ENCODE measurements at places on chromosomes 5 and 9.

GRCh38 chr5:10118150-10118549 lies 131.5 kb downstream of the ATPSCKMT start:
- DNase-seq: no peak

DNA sequence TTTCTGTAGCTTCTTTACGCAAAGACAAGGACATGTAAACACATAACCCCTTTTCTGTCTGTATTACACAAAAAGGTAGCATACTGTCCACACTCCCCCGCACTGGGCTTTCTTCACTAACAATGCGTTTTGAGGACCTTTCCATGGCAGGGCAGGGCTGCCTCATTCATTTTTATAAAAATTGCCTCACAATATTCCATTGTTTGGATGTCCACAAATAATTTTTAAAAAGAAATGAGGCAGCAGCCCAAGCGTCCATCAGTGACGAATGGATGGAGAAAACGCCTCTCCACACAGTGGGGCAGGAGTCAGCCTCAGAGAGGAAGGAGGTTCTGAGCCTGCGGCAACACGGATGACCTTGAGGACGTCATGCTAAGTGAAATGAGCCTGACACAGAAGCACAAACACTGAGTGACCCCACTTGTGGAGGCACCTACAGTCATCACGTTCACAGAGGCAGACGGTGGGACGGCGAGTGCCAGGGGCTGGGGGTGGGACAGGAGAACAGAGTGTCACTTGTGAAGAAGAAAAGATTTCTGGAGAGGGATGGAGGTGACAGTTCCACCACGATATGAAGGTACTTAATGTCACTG lies 67.8 kb downstream of the RASGEF1C start:
- no peak for DNase-seq

DNA sequence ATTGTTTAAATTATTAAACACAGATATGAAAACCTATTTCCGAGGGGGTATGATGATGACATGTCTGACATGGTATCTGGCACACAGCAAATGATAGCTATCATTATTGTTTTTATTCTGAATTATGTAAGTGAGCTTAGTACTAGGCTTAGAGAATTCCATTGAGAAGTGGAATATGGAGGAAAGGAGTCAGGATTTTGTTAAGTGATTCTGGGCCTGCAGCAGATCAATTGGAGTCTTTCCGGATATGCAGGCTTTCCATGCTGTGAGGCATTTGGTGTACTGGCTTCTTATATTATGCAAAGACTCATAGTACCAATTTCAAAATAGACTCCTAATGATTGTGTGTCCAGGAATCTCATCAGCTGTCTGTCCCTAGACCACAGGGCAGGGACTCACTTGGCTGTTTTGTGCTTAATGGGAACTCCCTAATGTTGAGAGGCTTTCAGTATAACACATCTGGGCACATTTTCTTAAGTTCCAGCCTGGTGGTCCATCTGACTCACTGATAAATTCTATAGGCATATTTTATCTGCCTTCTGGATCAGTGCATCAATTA lies 180.0 kb upstream of the KLF9 start:
- no peak for DNase-seq

DNA sequence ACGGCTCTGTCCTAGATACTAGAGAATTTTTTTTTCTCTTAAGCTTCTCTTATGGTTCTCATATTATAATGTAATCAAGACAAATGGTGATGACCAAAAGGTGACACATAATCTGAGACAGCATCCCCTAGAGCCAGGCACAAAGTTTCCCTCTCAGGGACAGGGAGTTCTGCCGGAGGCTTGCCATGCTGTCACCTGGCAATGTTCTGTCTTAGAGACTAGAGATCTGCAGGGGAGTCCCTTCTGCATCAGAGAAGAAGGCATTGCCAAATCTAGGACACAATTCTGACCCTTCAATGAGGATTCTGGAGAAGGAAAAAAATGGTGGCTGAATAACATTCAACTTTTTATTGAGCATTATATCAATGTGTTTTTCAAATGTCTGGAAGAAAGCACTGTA lies 261.2 kb upstream of the TRPC7 start:
- no peak for DNase-seq

GRCh38 chr9:120482424-120483186 lies 97.4 kb downstream of the CDK5RAP2 start:
- DNase-seq: no peak

DNA sequence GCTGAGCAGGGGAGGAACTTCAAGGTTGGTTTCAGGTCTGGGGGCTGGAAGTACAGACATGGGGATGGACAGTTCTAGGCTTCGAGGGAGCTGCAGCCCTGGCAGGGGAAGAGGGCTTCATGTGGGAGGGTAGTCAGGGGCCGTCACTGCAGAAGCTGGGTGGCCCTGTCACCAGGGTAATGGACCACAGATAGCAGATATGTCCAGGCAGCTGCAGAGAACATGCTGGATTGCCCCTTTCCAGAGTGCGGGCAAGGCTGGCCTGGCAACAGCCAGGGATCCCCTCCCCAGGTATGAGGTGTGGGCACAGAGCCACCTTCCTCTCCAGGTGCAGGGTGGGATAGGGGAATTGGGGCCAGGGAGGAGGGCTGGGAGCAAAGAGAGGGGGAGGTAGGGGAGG lies 206.5 kb downstream of the GADD45G start:
- DNase-seq: no peak

- no peak for DNase-seq
Observed at GRCh38 chr5:153572411-153573145, 82.1 kb downstream of the GRIA1 start.

DNA sequence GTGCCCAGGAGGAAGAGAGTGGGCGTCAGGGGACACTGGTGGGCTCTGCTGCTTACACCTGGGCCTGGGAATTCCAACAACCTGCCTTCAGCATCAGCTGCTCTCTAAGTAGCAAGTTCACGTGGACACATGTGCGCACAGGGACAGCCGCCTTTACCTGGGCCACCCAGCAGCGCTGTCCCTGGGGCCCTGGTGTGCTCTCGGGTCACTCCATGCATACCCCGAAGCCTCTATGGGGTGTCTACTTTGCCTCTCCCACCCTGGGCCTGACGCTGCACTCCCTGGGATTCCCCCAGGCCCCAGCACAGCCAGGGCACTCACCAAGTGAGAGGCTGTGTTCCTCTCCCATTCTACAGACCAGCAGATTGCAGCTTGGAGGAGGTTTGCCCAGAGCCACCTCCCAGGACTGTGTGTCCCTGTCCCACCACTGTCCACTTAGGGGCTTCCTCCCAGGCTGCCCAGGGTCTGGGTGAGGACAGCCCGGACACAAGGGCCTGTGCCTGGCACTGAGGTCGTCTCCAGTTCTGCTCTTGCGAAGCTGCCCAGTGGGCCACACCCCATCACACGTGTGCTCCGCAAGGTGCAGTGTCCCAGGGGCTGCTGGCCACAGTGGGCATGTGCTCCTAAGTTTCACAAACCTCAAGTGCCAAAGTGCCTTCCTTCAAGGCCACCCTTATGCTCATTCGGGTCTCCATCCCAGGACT lies 5.9 kb downstream of the NINJ1 start:
- no peak for DNase-seq

- DNase-seq: no peak
Observed at GRCh38 chr5:44260793-44261192, 128.4 kb downstream of the FGF10 start.

- no peak for DNase-seq
Observed at GRCh38 chr5:93746406-93747056, 5.1 kb upstream of the POU5F2 start.

DNA sequence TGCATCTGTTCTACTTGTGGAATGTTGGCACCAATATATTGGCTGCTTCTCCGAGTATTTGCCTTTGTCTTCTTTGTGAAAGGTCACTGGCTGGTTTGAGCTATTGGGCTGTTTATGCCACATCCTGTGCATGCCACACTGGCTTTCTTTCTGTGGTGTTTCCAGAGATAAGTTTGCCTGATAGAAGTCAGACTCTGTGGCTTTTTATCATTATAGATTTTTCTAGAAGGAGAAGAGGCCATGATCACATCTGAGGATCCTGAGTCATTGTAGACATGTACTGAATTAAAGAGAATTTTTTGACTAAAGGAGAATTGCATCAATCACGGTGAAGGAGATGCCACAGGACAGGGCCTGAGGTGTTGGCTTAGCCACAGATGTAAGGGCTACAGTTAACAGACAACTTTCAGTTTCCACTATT lies 26.5 kb upstream of the CDKN2B start:
- DNase-seq: no peak

GRCh38 chr5:38692346-38692745 lies 135.9 kb upstream of the LIFR start:
- no peak for DNase-seq

DNA sequence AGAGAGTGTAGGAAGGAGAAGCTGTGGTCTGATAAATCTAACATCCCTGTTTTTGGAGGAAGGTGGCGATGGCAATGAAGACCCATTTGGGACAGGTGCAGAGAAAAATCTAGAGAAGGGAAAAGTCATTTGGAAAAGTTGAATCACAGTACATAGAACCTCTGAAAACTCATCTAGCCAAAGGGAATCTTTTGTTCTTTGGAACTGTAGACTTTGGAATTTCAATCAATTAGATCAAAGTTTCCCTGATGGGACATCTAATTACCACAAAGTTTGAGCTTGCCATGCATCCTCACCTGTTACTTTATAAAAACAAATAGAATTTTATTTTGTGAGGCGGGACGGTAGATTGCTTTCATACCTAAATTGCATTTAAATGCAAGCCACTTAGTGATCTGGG lies 294.9 kb downstream of the TRPM3 start:
- no peak for DNase-seq

DNA sequence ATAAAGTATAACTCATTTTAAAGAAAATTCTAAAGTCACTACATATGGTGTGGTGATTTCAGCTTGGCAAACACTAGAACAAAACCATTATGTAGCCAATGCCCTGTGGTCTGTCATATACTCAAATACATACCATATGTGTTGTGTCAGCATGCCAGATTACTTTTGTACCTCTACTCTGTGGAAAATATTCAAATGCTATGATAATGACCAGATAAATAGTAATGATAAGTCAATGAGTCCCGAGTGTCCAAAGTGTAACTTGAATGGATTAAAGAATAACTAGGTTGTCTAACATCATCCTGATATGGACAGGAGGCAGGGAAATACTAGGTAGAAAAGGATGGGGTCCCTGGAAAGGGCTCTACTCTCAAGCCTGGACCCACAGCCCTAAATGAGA lies 58.0 kb upstream of the IL6ST start:
- no peak for DNase-seq

All from stimulated activated CD8-positive, alpha-beta memory T cell treated with anti-CD3 and anti-CD28 coated beads, Interleukin-2, amount 100 ng/mL, for 48 hours (primary cell).